Hepatocyte (in vitro differentiated cells): ENCODE measurements at places on chromosomes 5 and 9. TPM values are rescaled to one million over a fixed set of nuclear protein-coding genes. Genes with fewer than 3 reads are reported as not detected.

Gene SGCD
- 3.8 and 4.5 TPM in 2 replicates for polyA plus RNA-seq

DNA sequence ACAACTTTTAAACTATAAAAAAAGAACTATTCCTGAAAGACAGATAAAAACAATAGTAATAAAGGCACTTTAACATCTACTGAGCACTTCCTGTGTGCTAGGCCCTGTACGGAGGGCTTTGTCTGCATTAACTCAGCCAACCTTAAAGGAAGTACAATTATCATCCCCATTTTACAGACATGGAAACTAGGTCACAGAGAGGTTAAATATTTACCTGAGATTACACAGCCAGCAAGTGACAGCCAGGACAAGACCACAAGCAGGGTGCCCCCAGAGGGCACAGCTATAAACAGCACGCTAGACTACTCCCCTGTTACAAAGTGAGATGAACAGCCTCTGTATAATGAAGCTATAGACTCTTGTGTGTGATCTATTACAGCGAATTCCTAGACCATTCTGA is 25.5 kb downstream of the DDX31 start:
- DNase-seq, result no peak

DNA sequence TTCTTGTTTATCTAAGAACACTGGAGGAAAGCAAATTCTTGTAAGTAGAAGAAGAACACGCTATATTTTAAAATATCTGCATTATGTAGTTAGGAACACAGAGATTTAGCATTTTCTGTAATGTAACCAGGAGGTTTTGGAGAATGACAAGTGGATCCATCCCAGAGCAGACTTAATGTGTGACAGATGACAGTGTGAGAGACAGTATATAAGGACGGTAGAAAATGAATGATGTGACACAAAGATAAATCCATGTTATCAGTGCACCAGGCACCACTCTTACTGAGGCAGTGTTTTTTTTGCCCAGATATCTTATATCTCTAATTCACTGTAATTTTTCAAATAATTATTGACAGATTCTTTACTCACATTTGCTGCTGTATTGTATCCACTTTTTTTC is 239.0 kb upstream of the KCNN2 start:
- DNase-seq, result no peak

GRCh38 chr5:107090506-107090905 is 580.2 kb downstream of the EFNA5 start:
- DNase-seq, result peak; percentile 22

GRCh38 chr9:95132366-95133324 is 184.9 kb downstream of the FANCC start:
- DNase-seq, result no peak

- no peak for DNase-seq
These were observed 112.2 kb upstream of the ALDH1B1 start for GRCh38 chr9:38280251-38280800.

GRCh38 chr9:119758241-119758640 is 389.0 kb upstream of the BRINP1 start:
- peak; percentile 4 for DNase-seq
